ENCODE measurements at places on chromosomes 3 and 15. TPM values are rescaled to one million over a fixed set of nuclear protein-coding genes. Genes with fewer than 3 reads are reported as not detected.

- no peak overlapping the region for H3K4me3 ChIP-seq
- DNase-seq = no peak
- H3K27me3 ChIP-seq = no peaks in the 10 kb centered on the region
- H3K4me1 ChIP-seq = no peaks in the 10 kb centered on the region
- no peak overlapping the region for H3K27ac ChIP-seq
- H3K36me3 ChIP-seq = peaks cover 59% of the 10 kb centered on the region
Observed at GRCh38 chr3:122530164-122530563, 15.4 kb upstream of the KPNA1 start.

DNA sequence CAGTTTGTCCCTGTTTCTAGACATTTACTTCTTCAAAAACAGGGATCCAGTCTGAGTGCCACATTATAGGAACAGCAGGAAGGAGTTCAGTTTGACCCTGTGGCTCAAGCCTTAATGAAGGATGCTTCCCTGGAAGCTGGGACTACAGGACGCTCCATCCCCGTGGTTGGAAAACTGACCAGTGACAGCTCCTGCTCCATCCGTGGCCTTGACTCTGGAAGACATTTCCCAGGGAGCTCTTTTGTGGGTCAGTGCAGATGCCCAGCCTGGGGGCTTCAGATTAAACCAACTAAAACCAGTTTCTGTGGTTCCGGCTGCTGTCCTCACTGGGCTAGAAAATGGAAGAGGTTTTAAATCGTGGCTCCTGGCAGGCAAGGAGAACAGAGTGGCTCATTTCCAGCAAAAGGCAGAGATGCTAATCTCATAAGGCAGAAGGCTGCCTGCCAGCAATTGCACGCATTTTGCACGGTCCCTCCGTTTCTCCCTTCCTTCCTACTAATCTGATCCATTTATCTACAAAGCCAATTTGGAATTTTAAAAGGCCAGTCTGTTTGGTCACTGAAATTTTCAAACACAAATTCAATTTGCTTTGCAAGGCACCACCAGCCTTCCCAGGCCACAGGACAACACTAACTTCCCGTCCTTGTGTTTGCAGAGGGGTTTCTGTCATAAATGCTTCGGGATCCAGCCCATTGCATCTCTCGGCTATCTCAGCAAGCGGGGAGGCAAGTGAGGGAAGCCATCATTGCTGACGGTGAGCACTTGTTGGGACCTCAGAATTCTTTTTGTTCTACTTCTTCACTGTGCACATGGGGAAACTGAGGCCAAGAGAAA lies 6.2 kb upstream of the SSUH2 start:
- no peak for DNase-seq
- H3K27me3 ChIP-seq = peaks cover 7% of the 10 kb centered on the region
- H3K4me1 ChIP-seq = no peaks in the 10 kb centered on the region

DNA sequence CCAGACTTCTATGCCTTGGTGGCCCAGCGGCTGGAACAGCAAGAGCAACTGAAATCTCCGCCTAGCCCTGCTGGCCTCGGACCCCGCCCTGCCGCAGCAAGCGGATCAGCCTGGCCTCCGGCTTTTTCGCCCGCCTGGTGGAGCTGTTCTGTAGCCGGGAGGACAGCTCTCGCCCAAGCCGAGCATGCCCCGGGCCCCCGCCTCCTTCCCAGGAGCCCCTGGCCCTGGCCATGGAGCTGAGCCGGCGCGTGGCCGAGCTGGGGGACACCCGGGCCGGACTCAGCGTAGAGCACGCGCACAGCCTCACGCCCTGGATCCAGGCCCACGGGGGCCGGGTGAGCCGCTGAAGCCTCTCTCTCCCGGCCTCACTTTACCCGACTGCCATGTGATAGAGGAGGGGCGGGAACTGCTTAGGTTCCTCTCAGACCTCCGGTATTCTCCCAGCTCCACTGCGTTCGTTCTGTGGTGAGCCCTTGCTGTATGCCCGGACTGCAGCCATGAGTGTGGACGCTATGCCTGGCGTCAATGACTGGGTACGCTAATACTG lies 24.1 kb upstream of the MRPL3 start:
- no peak for DNase-seq
- peaks cover 7% of the 10 kb centered on the region for H3K27me3 ChIP-seq
- no peaks in the 10 kb centered on the region for H3K36me3 ChIP-seq
- no peaks in the 10 kb centered on the region for H3K4me1 ChIP-seq

DNA sequence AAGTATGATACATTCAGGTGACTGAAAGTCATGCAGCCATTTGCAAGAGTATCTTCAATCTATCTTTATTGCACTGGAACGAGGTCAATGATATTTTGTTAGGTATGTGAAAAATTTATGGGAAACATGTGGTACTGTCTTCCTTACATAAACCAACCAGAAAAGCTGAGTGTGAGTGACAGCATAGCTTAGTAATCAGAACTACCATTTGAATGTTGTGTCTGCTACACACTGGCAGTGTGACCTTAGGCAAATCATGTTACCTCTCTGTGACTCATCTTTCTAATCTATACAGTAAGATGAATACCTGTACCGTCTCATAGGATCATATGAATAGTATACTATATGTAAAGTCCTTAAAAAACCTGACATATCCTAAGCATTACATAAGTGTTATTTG lies 337.9 kb upstream of the IL12A start:
- no peak overlapping the region for H3K4me3 ChIP-seq
- H3K27ac ChIP-seq = no peak overlapping the region
- no peak for DNase-seq
- H3K27me3 ChIP-seq = no peaks in the 10 kb centered on the region

- H3K4me3 ChIP-seq = no peak overlapping the region
- peaks cover 20% of the 10 kb centered on the region for H3K27me3 ChIP-seq
- DNase-seq = no peak
- no peaks in the 10 kb centered on the region for H3K4me1 ChIP-seq
- no peaks in the 10 kb centered on the region for H3K36me3 ChIP-seq
Observed at GRCh38 chr15:33309602-33310276, 1.0 kb upstream of the RYR3 start.

- H3K36me3 ChIP-seq = no peaks in the 10 kb centered on the region
- no peak for DNase-seq
- H3K27me3 ChIP-seq = peaks cover 6% of the 10 kb centered on the region
- H3K4me1 ChIP-seq = peaks cover 8% of the 10 kb centered on the region
- H3K4me3 ChIP-seq = no peak overlapping the region
Observed at GRCh38 chr15:89429023-89429422, 67.4 kb downstream of the RHCG start.

DNA sequence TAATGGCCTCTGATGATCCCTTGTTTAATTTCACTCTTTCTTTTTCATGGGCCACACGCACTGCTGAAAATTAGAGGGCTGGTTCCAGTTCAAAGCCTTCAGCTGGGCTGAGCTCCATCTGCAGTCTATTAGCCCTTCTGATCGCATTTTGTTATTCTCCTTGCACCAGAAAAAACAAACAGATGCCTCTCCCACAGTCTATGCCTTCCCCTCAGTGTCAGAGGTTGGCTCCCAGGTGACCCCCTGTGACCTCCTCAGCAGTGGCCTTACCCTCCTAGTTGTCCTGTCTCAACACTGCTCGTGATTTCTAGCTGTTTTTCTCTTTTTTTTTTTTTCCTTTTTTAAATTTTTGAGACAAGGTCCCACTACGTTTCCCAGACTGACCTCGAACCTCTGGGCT lies 77.1 kb upstream of the PRTG start:
- H3K27ac ChIP-seq = no peak overlapping the region
- H3K27me3 ChIP-seq = peaks cover 2% of the 10 kb centered on the region
- H3K4me3 ChIP-seq = no peak overlapping the region

DNA sequence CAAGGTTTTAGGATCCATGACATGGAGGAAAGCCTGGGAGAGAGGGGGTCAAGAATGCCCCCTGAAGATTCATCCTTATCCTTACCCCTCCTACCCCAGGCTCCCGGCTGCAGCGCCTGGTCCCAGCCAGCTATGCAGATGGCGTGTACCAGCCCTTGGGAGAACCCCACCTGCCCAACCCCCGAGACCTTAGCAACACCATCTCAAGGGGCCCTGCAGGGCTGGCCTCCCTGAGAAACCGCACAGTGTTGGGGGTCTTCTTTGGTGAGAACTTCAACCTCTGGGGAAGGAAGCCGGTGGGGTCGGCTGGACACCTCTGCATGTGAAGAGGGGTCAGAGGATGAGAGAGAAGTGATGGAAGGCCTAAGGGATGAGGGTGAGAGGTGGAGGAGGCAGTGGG lies 4.3 kb downstream of the DUOX1 start:
- no peaks in the 10 kb centered on the region for H3K36me3 ChIP-seq
- H3K4me3 ChIP-seq = no peak overlapping the region
- H3K27me3 ChIP-seq = peaks cover 23% of the 10 kb centered on the region
- DNase-seq = no peak

ANO10 gene
- 8.7 TPM for polyA plus RNA-seq

GPR156 gene
- not detected for polyA plus RNA-seq

GREM1 gene
- not detected for polyA plus RNA-seq

TTLL13 gene
- polyA plus RNA-seq = 0.24 TPM

All from immature natural killer cell (primary cell).